Amygdala (tissue), 56 donors: ENCODE measurements at places on chromosomes 12 and 14.

DNA sequence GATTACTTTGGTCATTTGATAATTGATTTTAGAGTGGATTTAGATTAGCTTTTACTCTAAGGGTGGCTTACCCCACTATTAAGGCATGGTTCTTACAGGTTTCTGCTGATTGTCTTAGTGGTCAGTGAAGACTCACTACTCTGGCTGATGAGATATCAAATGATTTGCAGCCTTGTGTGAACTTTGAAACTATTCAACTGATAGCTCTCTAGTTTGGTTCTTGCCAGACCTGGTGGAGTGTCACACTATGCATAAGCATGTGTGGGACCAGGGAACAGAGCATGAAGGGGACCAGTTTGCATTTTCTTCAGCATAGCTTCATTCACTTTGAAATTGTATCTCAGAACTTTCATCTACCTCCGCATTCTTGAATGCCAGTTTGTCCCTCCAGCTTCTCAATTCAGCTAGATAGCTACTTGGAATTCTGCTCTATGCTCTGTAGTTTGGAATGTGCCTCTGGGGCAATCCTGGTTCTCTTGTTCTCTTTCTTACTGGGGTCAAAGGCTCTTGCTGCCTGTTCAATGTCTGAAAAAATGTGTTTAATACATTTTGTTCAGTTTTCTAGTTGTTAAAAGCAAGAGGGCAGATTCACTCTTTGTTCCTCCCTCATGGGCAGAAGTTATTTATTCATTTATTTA lies 12.7 kb downstream of the SCYL2 start:
- DNase-seq = no peak

DNA sequence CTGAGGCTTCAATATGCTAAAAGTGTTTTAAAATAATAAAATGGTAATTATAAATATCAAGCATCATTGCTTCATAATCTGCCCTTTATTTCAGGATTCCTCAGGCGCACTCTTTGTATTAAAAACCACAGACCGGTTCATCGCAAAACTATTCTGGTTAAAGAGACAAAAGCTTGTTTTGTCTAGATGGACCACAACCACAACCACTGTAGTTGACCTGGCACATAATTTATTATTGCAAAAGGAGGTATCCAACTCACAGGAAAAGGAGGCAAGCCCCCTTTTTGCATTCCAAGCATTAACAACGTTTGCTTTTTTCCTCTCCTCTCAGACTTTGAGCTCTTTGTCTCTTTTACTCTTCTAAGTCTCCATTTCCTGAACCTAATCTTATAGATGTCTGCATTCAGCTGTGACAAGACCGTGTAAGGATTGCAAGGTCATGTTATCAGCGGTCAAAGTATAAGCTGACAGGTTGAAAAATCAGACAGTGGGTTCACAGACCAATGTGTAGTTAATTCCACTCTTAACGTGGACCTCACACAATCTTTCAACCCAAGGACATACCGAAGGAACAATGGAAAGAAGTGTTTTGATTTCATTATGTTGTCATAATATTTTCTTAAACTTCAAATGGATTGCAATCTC lies 1057.6 kb downstream of the GALC start:
- DNase-seq = no peak

- DNase-seq = no peak
These were observed 523 bp downstream of the GTF2H3 start for GRCh38 chr12:123634142-123634561.

- DNase-seq = no peak
These were observed 67.2 kb downstream of the BTG1 start for GRCh38 chr12:92078167-92079053.

GRCh38 chr12:28851781-28852180 lies 297.3 kb upstream of the FAR2 start:
- DNase-seq = no peak

GRCh38 chr12:94697631-94698030 lies 47.3 kb upstream of the TMCC3 start:
- DNase-seq = no peak

GRCh38 chr12:67790660-67791059 lies 142.1 kb downstream of the DYRK2 start:
- DNase-seq = no peak
